ENCODE measurements at places on chromosomes 11 and 22.

GRCh38 chr22:39312410-39312809 is 7.0 kb downstream of the RPL3 start:
- DNase-seq = no peak

GRCh38 chr11:4887591-4887990 is 5.9 kb downstream of the OR51T1 start:
- DNase-seq = no peak

- DNase-seq = no peak
Measured at GRCh38 chr11:64070314-64070681, 34.6 kb downstream of the FLRT1 start.

DNA sequence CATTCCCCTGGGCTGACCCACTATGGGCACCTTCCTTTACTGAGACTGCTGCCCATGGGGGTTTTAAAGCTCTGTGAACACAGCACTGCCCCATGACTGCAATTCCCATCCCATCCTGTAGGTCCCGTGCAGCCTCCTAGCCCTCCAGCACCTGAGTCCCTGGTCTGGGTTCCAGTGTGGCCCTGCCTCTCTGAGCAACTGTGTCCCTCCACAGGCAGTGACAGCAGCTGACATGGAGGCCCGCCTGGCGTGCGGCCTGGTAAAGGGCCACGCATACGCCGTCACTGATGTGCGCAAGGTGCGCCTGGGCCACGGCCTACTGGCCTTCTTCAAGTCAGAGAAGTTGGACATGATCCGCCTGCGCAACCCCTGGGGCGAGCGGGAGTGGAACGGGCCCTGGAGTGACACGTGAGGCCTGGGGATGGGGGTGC is 12.6 kb downstream of the OMP start:
- no peak for DNase-seq

DNA sequence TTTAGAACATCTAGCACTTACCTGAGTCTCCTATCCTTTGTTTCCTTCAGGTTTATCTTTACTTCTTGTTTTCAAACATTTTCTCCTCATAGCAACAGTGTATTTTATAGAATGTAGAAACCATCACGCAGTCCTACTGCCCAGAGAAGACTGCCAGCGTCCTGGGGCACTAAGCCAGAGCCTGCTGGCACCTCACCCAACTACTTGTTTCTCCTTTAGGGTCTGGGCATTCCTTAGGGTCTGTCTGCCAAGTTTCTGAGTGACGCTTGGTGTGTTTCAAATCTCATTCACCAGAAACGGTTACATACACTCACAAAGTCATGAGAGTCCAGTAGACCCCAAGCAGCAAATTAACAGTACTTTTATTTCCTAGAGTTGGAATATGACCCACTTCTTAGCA is 49.6 kb upstream of the SLC25A1 start:
- DNase-seq = no peak

Measured in hematopoietic multipotent progenitor cell treated with erythropoietin and hydrocortisone succinate and interleukin-3 and kit ligand, for 8 days (in vitro differentiated cells).